OCI-LY7 (cell line): ENCODE measurements at places on chromosomes 6 and 20.
A peak's percentile ranks its signal among the peaks of the same experiment; 100 is the strongest.

DNA sequence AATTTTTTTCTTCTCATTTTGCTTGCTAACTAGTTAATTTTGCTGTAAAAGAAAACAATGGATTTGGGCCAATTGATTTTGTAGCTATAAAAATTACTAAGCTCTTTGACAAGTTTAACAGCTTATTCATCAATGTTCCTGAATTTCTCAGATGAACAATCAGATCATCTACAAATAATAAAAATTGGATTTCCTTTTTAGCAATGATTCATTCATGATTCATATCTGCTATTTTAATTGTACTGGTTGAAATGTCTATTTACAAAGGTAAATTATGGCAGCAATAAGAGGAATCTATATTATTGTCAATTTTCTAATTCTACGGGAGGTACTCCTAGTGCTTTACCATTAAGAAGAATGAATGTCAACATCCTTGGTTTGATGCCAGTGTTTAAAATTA is 178.8 kb upstream of the BTBD3 start:
- DNase-seq: no peak

GRCh38 chr6:28208111-28208659 is 16.9 kb upstream of the ZSCAN9 start:
- DNase-seq: no peak

DNA sequence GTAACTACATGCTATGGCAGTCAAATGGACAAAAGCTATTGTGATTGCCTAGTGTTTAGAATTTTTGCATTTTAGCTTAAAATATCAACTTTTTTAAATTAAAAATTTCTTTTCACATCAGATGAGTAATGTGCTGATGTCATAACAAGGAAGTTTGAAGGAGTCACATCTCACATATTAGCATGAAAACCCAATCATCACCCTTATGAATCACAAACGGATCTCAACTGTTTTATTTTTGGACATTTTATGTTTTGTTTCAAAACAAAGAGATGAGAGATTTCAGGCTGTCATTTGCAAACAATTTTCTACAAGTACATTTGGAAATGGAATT is 53.6 kb upstream of the TRERF1 start:
- no peak for DNase-seq

DNA sequence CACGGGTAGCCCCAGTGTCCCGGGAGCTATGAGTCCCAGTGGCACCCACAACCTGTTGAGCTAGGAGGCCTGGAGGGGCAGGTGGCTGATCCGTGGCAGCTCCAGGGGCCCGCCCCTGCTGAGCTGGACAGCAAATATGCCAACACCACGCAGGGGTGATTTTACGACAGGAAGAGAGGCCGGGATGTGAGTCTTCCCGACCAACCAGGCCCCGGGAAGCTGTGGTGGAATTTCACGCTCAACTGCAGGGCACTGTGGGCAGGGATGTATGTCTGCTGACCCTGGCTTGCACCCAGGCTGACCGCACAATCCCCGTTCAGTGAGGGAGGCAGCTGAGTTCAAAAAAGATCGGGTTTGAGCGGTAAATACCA is 183.9 kb downstream of the ERMARD start:
- DNase-seq: no peak

- DNase-seq: peak; percentile 29
These were observed 39.0 kb downstream of the NCOA3 start for GRCh38 chr20:47540443-47541354.

DNA sequence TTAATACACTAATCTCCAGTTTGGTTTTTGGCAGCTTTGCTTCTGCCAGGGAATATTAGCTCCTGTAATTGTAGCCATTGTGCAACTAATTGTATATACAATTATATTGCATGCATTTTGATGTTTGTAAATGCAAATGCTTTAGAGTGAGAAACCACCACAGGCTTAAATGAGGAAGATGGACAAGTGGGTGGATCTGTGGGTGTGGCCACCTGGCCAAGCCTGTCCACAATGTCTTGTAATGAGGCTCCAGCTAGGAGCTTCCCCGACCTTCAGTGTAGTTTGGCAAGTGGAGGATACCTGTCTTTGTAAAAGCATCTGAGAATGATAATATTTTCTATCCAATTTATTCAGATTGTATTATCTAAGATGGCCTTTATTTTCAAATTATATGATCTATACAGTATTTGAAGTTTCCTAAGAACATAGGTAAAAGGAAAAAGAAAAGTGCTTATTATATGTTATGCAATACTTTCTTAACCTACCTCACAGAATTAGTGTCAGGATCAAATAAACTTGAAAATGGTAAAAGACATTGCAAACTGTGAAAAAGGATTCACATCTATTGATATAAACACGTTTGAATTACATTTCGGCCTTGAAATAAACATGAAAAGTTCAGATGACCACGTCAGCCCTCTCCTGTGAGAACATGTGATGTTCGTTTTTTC is 49.3 kb upstream of the ARID1B start:
- DNase-seq: no peak

- DNase-seq: no peak
These were observed 339.6 kb upstream of the NOX3 start for GRCh38 chr6:155795173-155795796.

DNA sequence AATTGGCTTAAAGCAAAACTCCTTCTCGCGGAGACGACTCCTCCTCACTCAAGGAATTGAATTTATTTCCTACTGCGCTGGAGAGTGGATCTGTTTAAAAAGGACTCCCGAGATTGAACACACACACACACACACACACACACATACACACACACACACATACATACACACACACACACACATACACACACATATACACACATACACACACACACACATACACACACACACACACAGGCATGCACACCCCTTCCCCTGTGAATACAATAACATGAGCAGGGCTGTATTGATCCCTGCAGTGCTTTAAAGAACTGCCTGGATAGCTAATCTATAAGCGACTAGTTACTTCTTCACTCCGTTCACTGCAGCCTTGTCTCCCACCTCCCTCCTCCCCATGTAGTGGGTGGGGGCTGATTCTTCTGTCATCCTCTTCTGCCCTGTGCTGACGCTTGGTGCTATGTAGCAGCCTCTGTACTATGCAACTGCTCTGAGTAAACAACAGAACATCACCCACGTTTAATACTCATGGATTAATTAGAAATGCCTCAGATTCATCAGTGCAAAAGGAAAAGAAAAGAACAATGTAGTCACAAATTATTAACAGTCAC is 549.0 kb downstream of the CDH26 start:
- no peak for DNase-seq

GRCh38 chr20:6157345-6157744 is 34.5 kb upstream of the FERMT1 start:
- peak; percentile 11 for DNase-seq

GRCh38 chr6:165167311-165167710 is 142.1 kb downstream of the C6orf118 start:
- DNase-seq: no peak

DNA sequence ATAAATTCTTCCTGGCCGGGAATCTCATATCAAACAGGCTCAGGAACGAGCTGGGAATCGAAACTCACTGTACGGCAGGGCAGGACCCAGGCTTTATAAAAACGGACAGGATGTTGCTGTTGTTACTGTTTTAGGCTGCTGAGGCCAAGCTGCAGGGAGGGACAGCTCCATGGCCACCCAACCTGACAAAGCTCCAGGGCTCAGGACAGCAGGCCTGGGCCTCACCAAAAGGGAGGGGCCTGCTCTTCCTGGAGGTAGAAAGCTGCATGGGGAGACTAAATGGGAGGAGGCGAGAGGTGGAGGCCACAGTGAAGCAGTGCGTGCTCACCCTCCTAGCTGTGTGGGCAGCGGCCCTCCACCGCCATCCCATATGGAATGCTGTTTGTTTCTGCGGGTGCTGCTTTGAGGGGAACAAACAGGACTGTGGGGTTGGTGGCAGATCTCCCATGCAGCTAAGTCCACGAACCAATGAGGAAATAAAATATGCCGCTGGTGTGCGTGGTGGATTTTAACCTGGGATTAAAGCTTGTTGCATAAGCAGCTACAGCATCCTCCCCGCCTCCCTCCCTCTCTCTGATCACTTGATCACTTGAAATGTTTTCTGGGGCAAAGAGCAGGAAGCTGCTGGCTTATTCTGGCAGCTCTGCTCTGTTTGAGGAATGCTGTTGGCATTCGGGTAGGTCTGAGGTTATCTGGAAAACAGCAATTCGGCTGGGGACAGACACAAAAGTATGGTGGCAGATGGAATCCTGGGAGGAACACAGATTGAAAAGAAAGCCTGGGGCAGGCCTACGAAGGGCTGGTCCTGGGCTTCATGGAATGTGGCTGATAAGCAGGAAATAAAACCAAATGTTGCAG is 2.4 kb upstream of the ZMYND8 start:
- peak; percentile 29 for DNase-seq

GRCh38 chr6:42564506-42564825 is 637 bp downstream of the UBR2 start:
- DNase-seq: no peak

- DNase-seq: no peak
These were observed 1.8 kb downstream of the HSD17B8 start for GRCh38 chr6:33206027-33206863.

GRCh38 chr6:107319906-107320530 is 139.3 kb downstream of the PDSS2 start:
- no peak for DNase-seq

- DNase-seq: no peak
These were observed 288.7 kb downstream of the KIF16B start for GRCh38 chr20:16284385-16285100.

DNA sequence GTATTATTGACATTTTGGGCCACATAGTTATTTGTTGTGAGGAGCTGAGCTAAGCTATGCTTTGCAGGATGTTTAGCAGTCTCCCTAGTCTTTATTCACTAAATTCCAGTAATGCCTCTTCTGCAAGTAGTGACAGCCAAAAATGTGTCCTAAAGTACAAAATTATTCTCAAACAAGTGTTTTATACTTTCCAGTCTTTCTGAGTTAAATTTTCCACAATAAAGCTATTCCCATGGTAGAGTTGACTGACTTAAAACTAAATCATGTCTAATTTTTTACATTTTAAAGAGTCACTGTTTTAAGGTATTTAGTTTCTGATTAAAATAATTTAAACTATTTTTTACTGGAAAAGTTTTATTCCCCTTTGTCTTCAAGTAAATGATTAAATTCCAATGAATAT is 717.8 kb upstream of the HS3ST5 start:
- no peak for DNase-seq

GRCh38 chr6:167127785-167128531 is 5.1 kb downstream of the CCR6 start:
- DNase-seq: no peak

- no peak for DNase-seq
These were observed 92.6 kb downstream of the SNX5 start for GRCh38 chr20:17875981-17876385.

GRCh38 chr20:21027569-21027968 is 78.6 kb downstream of the LINC00237 start:
- no peak for DNase-seq

DNA sequence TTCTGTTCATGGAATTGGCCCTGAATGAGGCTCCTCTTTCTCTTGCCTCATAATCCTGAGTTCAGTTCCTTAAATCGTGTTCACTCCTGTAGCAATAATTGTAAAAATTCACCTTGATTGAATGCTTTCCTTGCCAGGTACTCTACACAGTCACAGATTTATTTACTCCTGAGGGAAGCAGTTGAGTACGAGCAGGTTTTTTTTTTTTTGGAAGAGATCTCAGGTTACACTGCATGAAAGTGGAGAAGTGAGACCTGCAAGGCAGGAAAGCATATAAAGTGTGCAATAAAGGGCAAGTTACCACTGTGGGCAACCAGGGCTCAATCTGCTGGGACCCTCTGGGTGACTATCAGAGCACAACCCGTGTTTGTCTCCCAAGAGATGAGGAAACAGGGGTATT is 93.0 kb upstream of the DOK5 start:
- DNase-seq: no peak

- DNase-seq: no peak
These were observed 40.6 kb upstream of the NFATC2 start for GRCh38 chr20:51583073-51583472.

- DNase-seq: no peak
These were observed 263.5 kb upstream of the TAB2 start for GRCh38 chr6:149053848-149054558.

DNA sequence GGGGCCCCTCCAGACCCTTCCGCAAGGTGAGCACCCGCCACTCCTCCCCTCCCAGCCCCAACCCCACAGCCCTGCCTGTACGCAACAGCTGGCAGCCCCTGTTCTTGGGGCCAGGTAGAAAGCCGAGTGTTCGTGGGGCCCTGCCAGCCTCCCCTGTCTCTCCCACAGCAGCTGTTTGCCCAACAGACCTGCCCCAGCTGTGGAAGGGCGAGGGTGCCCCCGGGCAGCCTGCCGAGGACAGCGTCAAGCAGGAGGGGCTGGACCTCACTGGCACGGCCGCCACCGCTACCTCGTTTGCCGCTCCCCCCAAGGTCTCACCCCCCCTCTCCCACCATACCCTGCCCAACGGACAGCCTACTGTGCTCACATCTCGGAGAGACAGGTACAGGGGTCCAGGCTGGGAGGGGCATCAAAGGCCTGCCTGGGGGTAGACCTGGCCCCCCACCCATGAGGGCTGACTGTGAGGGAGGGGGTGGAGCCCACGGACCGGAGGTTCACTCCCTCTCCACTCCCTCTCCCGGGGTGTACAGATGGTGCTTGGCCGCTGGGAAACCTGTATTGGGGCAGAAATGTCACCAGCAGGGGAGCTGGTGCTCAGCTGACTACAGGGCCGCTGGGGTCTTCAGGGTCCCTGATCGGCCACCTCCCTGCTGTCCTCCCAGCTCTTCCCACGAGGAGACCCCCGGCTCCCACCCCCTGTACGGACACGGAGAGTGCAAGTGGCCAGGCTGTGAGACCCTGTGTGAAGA is 41.1 kb downstream of the FOXP4 start:
- no peak for DNase-seq

DNA sequence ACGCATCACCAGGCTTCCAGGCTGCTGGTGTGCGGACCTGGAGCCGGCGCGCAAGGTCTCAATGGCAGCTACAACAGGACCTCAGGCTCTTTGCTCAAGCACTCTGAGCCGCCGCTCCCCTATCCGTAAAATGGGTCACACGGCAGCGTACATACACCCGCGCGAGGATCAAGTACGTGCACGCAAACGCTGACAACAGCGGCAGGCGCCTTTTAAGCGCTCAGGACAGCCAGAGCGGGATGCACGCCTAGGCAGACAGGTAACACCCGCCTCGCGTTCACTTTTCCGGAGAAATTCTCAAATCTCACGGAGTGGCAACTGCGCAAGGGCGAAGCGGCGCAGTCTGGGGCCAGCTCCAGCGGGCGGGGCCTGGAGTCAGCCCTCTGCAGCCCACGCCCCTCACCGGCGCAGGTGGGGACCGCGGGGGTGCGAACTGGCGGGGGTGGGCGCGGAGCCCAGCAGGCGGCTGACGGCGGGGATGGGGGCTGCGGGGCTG is 535 bp downstream of the EXOC2 start:
- DNase-seq: peak; percentile 76

- DNase-seq: no peak
These were observed 1.4 kb upstream of the SEC63 start for GRCh38 chr6:107959392-107959791.

- DNase-seq: no peak
These were observed 10.3 kb upstream of the LPIN3 start for GRCh38 chr20:41330343-41330720.

GRCh38 chr20:46930640-46931339 is 36.1 kb downstream of the EYA2 start:
- DNase-seq: no peak

- DNase-seq: no peak
These were observed 87.4 kb downstream of the PCSK2 start for GRCh38 chr20:17314264-17314663.
